Stimulated activated naive CD4-positive, alpha-beta T cell (primary cell): ENCODE measurements at places on chromosomes 16 and 17.

GRCh38 chr16:86528061-86528929 is 18.0 kb downstream of the FOXF1 start:
- no peak for DNase-seq

DNA sequence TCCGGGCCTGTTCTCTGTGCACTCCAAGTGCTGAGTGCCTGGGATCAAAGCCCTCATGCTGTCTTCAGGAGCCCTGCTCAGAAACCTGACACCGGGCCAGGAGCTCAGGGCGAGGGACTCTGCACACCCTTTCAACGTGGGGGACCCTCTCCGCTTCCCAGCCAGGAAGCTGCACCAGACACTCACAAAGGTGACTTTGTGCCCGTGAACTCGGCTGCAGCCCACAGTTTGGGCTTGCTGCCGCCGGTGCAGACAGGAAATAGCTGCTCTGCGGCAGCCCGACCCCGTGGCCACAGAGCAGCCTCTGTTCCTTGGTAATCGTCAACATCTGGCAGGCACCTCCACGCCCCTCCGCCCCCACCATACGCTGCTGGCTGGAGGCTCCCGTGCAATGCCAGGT is 93.4 kb upstream of the METRNL start:
- DNase-seq = peak; percentile 62

DNA sequence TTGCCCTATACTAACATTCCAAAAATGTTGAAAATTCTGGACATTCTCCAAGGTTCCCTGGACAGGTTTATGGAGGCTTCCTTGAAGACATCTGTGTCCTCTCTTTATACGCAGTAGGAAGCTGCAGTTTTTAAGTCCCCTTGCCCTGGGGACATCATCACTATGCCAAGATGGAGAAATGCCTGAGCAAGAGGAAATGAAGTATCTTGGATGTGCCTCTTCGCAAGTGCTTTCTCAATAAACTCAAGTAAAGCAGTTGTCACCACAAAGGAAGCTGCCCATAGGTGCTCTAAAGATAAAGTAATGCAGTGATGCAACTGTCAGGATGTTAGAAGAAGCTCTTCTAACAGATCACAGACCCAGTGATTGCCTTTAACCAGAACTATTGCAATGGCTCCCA is 71.0 kb downstream of the CDYL2 start:
- DNase-seq = no peak

DNA sequence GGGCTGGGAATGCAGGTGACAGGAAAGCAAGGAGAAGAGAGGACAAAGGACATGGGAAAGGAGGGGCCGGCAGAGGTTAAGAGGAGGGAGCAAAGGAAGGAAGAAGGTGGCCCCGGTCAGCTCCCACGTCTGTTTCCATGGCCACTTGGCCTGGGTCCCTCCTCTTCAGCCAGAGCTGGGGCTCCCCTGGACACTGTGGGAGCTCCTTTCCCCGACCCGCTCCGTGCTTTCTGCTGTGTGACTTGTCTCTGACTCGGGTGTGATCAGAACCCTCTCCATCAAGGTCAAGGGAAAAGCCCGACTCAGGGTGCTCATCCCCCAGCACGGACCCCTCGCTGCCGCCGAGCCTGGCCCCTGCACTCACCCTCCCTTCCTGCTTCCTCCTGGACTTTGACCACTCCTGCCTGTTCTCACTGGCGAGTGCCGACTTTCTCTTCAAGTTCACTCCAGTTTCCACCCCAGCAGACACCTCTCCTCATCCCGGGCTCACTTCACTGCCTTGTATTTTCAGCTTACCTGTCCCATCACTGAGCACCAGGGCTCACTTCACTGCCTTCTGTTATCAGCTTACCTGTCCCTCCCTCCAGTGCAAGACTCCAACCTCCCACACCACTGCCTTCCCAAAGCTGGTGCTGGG is 61.2 kb downstream of the MEAK7 start:
- no peak for DNase-seq

DNA sequence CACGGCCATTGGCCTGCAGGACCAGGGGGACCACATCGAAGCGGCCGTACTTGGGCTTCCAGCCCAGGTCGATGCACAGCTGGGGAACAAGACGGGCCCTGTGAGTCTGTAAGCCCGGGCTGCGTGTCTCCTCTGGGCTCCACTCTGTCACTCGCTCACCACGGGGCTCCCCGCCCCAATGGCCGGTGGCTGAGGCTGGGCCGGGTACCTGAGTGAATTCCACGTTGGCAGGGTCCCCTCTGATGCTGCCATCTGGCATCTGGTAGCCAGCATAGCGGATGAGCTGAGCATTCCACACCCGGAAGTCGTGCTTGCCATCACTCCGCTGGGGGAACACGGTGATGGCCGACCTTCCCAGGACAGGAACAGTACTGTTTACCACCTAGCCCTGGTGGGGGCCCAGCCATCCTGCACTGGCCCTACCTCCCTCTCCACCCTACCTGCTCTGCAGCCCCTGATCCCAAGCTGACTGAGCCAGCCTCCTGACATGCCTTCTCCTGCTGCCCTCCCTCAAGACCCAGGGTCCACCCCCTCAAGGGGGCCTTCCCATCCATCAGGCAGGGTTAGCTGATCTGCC is 19.4 kb downstream of the NOS2 start:
- DNase-seq = no peak

DNA sequence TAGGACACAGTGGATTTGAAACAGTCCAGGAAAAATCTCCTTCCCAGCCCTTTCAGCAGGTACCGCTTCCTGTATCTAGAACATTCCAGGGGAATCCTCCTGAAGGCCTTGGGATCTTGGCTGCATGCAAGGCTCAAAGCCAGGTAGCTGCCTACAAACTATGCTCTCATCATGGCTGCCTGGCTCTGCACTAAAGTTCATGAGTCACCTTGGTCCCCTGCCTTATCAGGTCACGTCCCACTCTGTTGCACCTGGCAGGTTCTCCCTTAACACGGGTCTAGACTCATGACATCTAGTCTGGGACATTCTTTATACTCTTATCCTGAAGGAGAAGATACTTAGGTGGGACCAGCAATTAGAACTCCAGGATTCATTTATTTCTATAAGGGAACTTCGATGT is 15.8 kb downstream of the FA2H start:
- no peak for DNase-seq
